Fibroblast of skin of right biceps (primary cell): ENCODE measurements at places on chromosomes 1 and 21.
A peak's percentile ranks its signal among the peaks of the same experiment; 100 is the strongest.

GRCh38 chr21:39025198-39025597 is 158.1 kb downstream of the PSMG1 start:
- no peak for DNase-seq

DNA sequence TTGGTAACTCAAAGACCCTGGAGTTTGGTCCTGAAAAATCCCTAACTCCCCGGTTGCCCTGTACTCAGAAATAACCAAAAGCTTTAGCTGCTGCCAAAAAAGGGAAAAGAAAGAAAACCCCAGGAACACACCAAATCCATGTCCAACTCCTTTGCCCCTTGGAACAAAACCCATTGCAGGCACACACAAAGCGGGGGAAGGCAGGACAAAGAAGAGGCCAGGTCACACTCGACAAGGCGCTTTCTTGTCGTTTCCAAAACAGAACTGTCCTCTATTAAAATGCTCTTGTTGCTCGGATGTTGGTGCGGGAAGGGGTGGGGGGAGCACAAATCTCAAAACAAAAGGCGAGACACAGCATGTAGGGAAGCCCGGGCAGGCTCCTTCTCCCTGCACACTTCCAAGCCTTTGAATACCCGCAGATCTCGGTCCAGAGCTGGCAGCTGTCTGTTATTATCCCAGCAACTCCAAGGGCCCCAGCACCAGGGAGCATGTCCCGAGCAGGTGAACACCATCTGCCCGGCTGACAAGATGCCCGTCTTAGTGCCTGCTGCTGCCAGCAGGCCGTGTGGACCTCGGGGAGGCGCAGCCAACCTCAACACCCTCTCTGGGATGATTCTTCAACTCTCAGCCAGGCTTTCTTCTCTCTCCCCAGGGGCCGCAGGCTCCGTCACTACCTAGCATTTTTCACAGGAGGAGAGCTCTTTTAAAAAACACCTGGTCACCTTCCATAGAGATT is 96.4 kb downstream of the SSBP3 start:
- DNase-seq, result no peak

DNA sequence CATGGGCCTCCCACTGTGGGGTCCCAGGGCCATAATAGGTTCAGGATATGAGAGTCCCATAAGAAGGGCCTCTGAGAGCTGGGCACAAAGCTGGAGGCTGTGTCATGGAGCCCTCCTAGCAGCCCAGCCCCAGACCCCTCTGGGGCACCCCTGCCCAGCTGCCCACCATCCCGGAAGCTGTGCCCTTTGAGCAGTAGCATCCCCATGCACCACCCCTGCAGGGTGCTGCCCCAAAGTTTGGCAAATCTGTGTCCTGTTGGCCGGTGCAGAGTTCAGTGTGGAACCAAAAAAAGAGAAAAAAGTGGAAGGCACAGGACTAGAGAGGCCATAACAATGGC is 17.6 kb downstream of the TNNT2 start:
- DNase-seq, result no peak

DNA sequence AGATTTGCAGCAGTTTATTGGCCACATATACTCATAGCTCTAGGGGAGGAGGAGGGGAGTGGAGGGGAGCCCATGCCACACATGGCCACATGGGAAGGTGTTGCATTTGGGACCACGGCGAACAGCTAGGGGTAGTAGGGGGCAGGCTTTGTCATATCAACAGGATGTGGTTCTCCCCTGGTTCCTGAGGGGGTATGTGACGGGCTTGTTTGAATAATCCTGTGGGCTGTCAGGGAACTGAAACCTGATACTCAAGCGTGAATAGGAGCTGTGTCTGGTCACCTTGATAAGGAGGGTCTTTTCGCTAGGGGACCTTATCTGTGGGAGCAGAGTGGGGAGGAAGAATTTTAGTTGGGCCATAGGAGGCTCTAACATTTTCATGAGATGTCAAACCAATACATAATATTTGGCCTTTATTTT is 264.7 kb downstream of the CTH start:
- no peak for DNase-seq

DNA sequence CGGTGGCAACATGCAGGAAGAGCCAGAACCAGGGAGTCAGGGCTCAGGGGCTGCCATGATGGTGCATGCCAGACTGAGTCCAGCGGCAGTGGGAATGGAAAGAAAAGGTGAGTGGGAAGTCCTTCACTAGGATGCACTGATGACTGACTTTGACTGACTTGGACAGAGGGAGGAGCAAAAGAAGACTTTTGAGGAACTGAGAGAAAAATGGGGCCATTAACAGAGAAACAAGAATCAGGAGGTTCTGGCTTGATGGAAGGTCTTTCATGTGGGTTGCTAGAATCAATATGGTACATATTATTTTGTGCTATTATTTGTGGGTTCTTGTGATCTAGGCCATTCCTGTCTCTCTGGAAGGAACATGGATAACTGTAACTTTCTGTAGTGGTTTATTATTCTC is 454.6 kb upstream of the PROX1 start:
- DNase-seq, result no peak

- no peak for DNase-seq
These were observed 54.5 kb upstream of the TIAM1 start for GRCh38 chr21:31398574-31398973.

GRCh38 chr1:53346814-53347176 is 18.9 kb upstream of the LRP8 start:
- DNase-seq, result no peak

DNA sequence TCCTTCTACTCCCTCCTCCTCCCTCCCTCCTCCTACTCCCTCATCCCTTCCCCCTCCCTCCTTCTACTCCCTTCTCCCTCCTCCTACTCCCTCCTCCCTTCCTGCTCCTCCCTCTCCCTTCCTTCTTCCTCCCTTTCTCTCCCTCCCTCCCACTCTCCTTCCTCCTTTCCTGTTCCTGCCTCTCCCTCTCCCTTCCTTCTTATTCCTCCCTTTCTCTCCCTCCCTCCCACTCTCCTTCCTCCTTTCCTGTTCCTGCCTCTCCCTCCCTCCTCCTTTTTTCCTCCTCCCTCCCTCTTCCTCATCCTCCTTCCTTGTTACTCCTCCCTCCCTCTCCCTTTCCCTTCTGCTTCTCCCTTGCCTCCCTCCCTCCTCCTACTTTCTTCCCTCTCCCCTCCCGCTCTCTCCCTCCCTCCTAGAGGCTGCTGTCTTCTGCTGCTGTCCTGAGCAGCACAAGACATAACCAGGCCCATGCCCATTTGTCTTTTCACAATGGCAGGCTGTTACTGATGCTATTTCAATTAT is 41.1 kb downstream of the WNT9A start:
- DNase-seq, result no peak

- no peak for DNase-seq
These were observed at the start of gene TFF1 for GRCh38 chr21:42366292-42367010. TSS of gene TFF1 (minus strand) at chr21:42366535. CDS start at chr21:42366495, 40 bp downstream.

- DNase-seq, result peak; percentile 94
These were observed 30.7 kb downstream of the DMBX1 start for GRCh38 chr1:46520063-46520911.

GRCh38 chr1:68384872-68385411 is 64.8 kb downstream of the RPE65 start:
- peak; percentile 93 for DNase-seq

DNA sequence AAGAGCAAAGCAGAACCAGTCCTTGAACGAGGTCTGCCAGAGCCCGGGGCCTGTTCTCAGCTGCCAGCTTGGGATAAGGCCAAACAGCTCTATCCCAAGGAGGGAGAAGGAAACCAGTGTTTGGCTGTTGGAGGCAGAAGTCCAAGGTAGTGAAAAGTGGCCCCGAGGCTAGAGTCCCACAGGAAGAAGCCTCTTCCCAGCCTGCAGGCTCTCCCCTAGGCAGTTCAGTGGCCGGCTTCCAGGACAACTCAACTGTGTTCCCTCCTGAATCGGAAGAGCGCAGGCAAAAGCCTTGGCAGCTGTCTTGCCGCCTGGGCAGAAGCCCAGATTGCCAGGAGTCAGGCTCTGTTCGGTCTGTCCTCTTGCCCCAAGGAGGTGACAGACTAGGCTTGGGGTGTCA is 19.3 kb downstream of the QSOX1 start:
- no peak for DNase-seq

DNA sequence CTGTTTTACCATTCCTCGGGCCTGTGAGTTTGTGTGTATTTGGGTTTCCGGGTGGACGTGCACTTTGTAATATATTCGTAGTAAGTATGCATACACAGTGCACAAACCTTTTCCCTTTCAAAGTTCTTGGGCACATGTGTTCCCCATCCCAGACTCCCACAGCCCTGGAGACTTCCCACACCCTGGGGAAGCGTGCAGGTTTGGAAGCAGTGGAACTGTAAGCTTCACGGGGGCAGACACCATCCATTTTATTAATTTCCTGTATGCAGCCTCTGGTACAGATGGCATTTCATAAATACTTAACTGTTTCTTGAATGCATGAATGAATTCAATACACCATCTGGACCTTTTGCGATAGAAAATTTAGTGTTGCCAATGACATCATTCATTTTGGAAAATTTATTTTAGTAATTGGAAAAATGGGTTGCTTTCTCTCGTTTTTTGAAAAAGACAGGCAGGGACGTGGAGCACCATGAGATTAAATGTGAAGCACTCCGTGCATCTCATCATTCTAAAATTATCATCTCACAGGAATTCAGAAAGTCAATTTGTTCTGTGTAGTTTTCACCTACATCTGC is 10.8 kb downstream of the ETS2 start:
- DNase-seq, result no peak

GRCh38 chr1:241730031-241730430 is 78.0 kb downstream of the WDR64 start:
- DNase-seq, result no peak

GRCh38 chr21:44555200-44555875 is 3.3 kb downstream of the KRTAP10-3 start:
- no peak for DNase-seq

DNA sequence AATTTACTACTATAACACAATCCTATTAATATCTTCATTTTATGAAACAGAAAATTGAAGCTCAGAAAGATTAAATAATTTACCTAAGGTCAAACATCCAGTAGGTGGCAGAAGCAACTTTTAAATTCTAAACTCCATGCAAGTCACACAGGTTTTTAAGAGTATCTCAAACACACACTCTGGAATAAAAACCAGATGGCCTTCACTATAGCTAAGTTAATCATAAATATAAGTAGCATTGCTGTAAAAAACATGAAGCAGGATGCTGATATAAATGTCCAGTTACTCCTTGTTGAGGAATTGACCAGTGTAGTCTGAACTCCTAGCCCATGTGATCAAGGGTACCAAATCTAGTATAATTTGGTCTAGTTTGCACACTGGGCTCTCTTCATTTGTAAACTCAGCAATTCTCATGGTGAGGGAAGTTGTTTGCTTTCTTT is 9.4 kb upstream of the FMO3 start:
- peak; percentile 58 for DNase-seq

- DNase-seq, result no peak
These were observed 117.4 kb upstream of the ATP1A1 start for GRCh38 chr1:116255486-116256285.

- DNase-seq, result no peak
These were observed 107.8 kb downstream of the TMEM53 start for GRCh38 chr1:44566281-44567046.

GRCh38 chr1:226627924-226628611 is 79.5 kb downstream of the STUM start:
- DNase-seq, result no peak

GRCh38 chr1:231416901-231417300 is 5.2 kb downstream of the EGLN1 start:
- no peak for DNase-seq

GRCh38 chr1:103788377-103788776 is 38.7 kb downstream of the AMY1C start:
- peak; percentile 5 for DNase-seq

- no peak for DNase-seq
These were observed 72.0 kb downstream of the SYT6 start for GRCh38 chr1:114081437-114082303.

GRCh38 chr1:2253036-2253796 is 25.1 kb downstream of the SKI start:
- DNase-seq, result no peak
